Adrenal gland (tissue), 19 donors: ENCODE measurements at places on chromosomes 16 and 17. TPM values are rescaled to one million over a fixed set of nuclear protein-coding genes. Genes with fewer than 3 reads are reported as not detected.
A peak's percentile ranks its signal among the peaks of the same experiment; 100 is the strongest.

The TRAPPC2L gene
- polyA plus RNA-seq: 150 TPM

The ASPA gene
- polyA plus RNA-seq: 5.5 TPM

The TRIM47 gene
- 6.0 TPM for polyA plus RNA-seq

- H3K27me3 ChIP-seq: no peaks in the 10 kb centered on the region
- no peak overlapping the region for H3K27ac ChIP-seq
- DNase-seq: no peak
- no peaks in the 10 kb centered on the region for H3K36me3 ChIP-seq
- H3K4me1 ChIP-seq: peaks cover 7% of the 10 kb centered on the region
- no peak overlapping the region for H3K4me3 ChIP-seq
Observed at GRCh38 chr16:13906168-13907089, 13.5 kb upstream of the ERCC4 start.

DNA sequence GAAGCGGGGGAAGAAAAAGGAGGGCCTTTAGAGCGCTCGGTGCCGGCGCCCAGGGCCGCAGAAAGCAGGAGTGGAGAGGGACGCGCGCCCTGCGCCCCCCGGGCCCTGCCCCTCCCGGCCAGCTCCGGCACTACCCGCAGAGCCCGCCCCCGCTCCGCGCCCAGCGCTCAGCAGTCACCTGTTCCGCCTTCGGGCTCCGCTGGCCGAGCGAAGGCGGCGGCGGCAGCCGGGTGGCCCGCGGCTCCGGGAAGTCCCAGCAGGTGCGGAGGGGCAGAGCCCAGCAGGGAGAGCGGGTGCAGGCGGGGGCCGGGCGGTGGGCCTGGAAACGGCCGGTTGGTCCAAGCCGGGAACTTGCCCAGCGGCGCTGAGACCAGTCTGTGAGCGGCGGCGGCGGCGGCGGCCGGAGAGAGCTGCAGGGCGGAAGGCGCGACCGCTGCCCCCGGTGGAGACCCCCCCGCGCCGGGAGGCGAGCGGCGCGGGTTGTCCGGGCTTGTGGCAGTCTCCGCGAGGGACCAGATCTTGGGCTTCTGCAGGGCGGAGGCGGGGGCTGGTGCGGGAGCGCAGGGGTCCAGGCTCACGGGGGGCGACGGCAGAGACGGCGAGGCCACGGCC, 2.2 kb downstream of the IRX3 start:
- DNase-seq: peak; percentile 15
- peak overlapping the region; percentile 61 for H3K4me3 ChIP-seq
- H3K27ac ChIP-seq: no peak overlapping the region
- H3K27me3 ChIP-seq: peaks cover 74% of the 10 kb centered on the region

DNA sequence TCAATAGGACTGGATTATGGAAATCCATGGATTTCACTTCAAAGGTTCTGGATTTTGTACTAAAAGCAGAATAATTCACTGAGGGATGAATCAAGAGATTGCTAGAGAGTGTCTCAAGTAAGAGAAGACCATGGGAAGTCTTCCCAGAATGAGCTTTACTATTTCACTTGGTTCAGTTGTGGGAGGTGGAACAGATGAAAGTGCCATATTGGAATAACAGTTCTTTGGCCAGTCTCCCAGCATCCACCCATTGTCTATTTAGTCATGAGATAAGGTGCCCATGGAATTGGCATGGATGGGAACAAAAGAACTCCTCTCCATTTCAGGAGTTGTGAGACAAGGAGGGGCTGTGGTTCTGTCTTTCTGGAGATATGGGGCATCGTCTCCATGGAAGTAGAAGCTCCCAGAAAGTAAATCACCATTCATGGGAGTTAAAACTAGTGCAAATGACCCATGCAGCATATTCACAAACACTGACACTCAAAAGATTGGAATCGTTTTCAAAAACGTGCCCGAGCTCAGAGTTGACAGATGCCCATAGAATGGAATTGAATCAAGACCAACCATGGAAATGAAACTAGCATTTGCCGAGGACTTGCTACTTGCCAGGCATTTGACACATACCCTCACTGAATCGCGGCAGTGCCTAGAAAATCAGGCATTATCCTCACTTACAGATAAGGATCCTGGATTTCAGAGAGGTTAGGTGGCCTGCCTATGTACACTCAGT, 36.2 kb upstream of the CLEC3A start:
- no peaks in the 10 kb centered on the region for H3K4me1 ChIP-seq
- H3K27ac ChIP-seq: no peak overlapping the region
- H3K27me3 ChIP-seq: no peaks in the 10 kb centered on the region
- H3K36me3 ChIP-seq: no peaks in the 10 kb centered on the region
- no peak for DNase-seq

- H3K4me1 ChIP-seq: no peaks in the 10 kb centered on the region
- H3K27ac ChIP-seq: no peak overlapping the region
- H3K4me3 ChIP-seq: no peak overlapping the region
- H3K36me3 ChIP-seq: no peaks in the 10 kb centered on the region
- H3K27me3 ChIP-seq: no peaks in the 10 kb centered on the region
Observed at GRCh38 chr17:64571746-64572145, 65.0 kb downstream of the CEP95 start.

DNA sequence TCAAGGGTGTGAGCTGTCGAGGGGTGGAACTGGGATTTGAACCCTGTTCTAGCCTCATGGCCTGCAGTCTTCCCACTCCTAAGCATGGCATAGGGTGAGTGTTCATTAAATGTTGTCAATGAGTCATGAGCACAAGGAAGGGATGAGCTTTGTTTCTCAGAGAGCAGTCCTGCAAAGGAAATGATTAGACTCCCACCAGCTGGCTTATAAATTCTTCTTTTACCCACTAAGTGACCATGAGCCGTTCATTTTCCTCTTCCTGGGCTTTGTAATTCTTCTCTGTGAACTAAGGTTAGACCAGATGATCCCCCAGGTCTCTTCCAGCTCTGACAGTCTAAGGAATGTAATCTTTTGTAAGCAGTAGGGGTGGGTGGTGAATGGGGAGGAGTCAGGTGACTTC, 47.9 kb upstream of the HNF1B start:
- H3K27ac ChIP-seq: no peak overlapping the region
- H3K4me3 ChIP-seq: no peak overlapping the region
- no peak for DNase-seq

GRCh38 chr17:69607162-69607834, 192.8 kb downstream of the MAP2K6 start:
- DNase-seq: peak; percentile 72
- H3K27ac ChIP-seq: peak overlapping the region; percentile 33
- no peaks in the 10 kb centered on the region for H3K27me3 ChIP-seq
- H3K36me3 ChIP-seq: no peaks in the 10 kb centered on the region
- H3K4me1 ChIP-seq: peaks cover 29% of the 10 kb centered on the region

DNA sequence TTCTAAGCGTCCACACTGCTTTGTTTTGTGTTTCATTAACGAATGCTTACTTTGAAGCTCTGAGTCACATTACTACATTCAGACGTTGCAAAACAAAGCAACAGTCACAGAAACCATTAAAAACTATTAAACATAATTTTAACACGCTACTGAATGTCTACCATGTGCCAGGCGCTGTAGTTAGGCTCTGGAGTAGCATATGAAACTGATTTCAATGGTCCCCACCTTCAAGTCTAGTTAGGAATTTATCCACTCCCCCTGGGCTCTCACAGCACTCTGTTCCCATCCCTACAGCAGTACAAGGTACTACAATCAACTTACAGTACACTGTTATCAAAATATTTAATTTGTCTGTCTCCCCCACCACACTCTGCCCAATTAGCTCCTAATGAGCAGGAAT, 631 bp downstream of the UTP6 start:
- peaks cover 36% of the 10 kb centered on the region for H3K36me3 ChIP-seq
- no peaks in the 10 kb centered on the region for H3K27me3 ChIP-seq
- DNase-seq: no peak

GRCh38 chr16:28935924-28936783, 4.4 kb downstream of the CD19 start:
- no peaks in the 10 kb centered on the region for H3K4me1 ChIP-seq
- H3K4me3 ChIP-seq: no peak overlapping the region
- no peaks in the 10 kb centered on the region for H3K27me3 ChIP-seq
- H3K36me3 ChIP-seq: no peaks in the 10 kb centered on the region
- DNase-seq: peak; percentile 90
- no peak overlapping the region for H3K27ac ChIP-seq

DNA sequence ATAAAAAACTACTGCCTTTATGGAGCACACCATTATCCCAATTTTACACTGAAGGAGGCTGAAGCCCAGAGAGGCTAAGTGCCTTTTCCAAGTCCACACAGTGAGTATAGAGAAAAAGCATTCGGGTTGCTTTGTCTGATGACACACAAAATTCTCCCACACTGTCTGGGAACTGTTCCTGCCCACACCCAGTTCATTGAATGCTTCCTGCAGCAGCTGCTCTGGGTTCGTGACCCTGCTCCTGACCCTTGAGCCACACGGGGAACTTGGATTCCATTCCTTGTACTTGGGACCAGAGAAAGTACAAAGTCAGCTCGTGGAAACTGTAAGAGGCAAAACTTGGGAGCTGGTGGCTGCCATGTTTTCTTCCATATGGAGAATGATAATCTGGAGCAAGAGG, 57.9 kb downstream of the AKAP1 start:
- H3K4me1 ChIP-seq: no peaks in the 10 kb centered on the region
- no peaks in the 10 kb centered on the region for H3K36me3 ChIP-seq
- DNase-seq: peak; percentile 21
- no peaks in the 10 kb centered on the region for H3K27me3 ChIP-seq
- no peak overlapping the region for H3K4me3 ChIP-seq

DNA sequence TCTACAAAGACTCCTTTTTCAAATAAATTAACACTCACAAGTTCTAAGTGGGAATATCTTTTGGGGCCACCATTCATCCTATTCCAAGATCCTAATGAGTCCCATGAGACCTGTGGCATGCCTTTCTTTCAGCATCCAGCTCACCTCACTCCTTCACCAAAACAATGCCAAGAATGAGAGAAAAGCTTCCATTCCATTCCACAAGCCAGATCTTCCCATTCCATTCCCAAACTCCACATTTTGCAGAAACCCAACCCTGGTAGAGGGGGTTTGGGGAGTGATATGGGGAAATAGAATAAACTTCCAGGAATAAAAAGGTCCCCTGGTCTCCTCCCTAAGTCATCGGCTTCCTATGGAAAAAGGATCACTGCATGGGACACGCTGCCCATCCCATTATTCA, 392.2 kb downstream of the NPIPA8 start:
- no peak for DNase-seq
- H3K27me3 ChIP-seq: no peaks in the 10 kb centered on the region
- H3K27ac ChIP-seq: no peak overlapping the region
- no peak overlapping the region for H3K4me3 ChIP-seq
- H3K4me1 ChIP-seq: peaks cover 2% of the 10 kb centered on the region

DNA sequence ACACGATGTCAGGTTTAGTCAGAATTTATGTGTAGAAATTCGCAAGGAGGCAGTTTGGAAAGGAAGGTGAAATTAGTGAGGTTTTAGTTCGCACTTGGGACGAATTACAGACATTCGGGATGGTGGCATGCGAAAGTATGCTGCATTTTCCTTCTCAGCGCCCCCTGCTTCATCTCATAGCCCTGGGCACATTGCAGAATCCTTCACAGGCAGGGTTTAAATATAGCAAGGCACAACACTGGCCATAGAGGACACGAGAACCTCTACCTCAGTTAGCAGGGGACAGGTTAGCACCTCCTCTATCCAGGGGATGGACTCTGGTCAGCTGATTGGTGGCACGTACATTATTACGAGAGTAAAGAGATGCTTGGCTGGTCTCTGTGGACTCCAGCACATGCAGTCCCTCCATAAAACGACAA, 47.5 kb downstream of the MAP2K6 start:
- H3K4me1 ChIP-seq: no peaks in the 10 kb centered on the region
- no peaks in the 10 kb centered on the region for H3K27me3 ChIP-seq
- no peak overlapping the region for H3K4me3 ChIP-seq
- no peak overlapping the region for H3K27ac ChIP-seq

DNA sequence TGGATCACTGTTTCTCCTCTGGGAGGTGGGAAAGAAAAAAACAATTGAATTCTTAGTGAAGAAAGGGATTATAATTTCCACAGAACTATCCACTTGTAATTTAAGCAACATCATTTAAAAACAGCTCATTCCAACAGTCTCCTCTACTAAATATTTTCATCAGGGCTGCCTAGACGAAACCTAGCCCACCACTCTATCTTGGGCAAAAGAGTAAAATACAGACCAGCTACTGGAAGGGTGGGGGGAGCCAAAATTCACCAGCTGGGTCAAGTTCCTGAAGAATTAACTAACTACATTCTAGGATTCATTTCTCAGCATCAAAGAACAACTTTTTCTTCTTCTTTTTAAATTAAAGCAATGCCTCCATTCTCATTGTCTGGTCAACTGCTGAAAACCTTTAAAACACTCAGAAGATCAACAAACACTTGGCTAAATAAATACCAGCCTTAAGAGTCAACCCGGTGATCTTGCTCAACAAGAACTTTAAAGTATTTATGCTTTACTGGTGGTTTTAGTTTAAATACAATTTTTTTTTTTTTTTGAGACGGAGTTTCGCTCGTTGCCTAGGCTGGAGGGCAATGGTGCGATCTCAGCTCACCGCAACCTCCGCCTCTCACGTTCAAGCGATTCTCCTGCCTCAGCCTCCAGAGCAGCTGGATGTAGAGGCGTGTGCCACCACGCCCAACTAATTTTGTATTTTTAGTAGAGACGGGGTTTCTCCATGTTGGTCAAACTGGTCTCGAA, 25.2 kb downstream of the KANSL1 start:
- no peak overlapping the region for H3K27ac ChIP-seq
- H3K4me3 ChIP-seq: no peak overlapping the region
- H3K27me3 ChIP-seq: no peaks in the 10 kb centered on the region

- no peak overlapping the region for H3K4me3 ChIP-seq
- no peaks in the 10 kb centered on the region for H3K4me1 ChIP-seq
- no peaks in the 10 kb centered on the region for H3K36me3 ChIP-seq
- H3K27ac ChIP-seq: no peak overlapping the region
- H3K27me3 ChIP-seq: no peaks in the 10 kb centered on the region
- DNase-seq: no peak
Observed at GRCh38 chr17:59073972-59074371, 32.7 kb downstream of the TRIM37 start.

DNA sequence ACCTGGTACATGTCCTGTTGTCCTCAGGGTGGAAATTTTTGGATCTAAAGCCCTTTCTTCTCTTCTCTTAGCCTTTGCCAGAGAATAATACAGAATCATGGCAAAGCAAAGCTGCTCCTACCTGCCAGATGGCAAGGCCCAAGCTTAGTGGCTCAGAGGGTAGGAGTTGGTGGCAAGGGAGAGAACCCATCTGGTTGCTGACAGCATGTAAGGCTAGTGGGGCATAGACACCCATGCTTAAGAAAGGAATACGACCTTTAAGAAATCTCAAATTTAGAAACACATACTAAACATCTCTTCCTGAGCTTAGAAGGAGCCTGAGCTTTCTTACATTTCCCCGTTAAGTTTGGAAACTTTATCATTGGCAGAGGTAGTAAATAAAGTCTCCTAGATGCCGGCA, 395.0 kb upstream of the SOX9 start:
- no peaks in the 10 kb centered on the region for H3K4me1 ChIP-seq
- no peak for DNase-seq

- H3K4me1 ChIP-seq: peaks cover 67% of the 10 kb centered on the region
- H3K27me3 ChIP-seq: no peaks in the 10 kb centered on the region
- H3K27ac ChIP-seq: peak overlapping the region; percentile 69
- no peaks in the 10 kb centered on the region for H3K36me3 ChIP-seq
- peak; percentile 55 for DNase-seq
- no peak overlapping the region for H3K4me3 ChIP-seq
Observed at GRCh38 chr16:53094013-53094630, 39.3 kb downstream of the CHD9 start.
